Stimulated activated CD8-positive, alpha-beta memory T cell treated with anti-CD3 and anti-CD28 coated beads, Interleukin-12 subunit alpha, Interleukin-12 subunit beta, amount 100 ng/mL, for 4 hours (primary cell): ENCODE measurements at places on chromosomes 12 and 14.

- no peak for DNase-seq
Measured at GRCh38 chr14:34347683-34348082, 114.4 kb downstream of the SPTSSA start.

DNA sequence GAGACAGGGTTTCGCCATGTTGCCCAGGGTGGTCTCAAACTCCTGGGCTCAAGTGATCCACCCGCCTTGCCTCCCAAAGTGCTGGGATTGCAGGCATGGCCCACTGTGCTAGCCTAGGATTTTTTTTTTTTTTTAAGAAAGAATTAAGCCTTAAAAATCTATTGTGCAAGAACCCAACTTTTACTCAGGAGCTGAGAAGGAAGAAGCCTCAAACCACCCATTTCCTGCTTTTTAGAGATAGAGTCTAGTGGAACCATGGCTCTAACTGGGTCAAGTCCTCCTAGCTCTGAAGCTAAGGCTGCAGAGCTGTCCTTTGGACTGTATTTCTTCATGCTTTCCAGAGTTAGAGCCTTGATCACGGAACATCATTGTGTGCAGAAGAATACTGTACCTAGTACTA lies 1.3 kb upstream of the TSFM start:
- no peak for DNase-seq

DNA sequence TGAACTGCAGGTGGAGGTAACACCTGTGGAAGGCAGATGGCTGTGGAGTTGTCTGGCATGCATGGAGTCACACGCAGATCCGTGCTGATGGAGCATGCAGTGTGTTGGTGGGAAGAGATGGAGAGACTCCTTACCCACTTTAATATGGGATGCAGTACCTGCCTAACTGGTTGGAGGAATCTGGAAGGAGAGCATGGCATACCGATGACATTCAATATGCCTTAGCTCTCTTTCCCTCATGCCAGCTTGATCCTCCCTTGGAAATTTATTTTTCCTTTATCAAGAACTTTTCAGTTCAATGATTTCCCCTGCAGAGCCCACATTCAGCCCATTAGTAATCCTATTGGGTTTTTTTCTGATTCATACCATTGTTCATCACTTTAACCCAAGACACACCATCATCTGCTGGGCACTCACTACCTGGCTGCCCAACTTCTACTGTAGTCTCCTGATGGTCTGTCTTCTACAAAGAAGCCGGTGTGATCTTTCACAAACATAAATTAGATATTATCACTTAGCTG lies 25.9 kb upstream of the NR2C1 start:
- DNase-seq, result no peak

- no peak for DNase-seq
Measured at GRCh38 chr12:31491841-31492598, 98.9 kb downstream of the DENND5B start.

DNA sequence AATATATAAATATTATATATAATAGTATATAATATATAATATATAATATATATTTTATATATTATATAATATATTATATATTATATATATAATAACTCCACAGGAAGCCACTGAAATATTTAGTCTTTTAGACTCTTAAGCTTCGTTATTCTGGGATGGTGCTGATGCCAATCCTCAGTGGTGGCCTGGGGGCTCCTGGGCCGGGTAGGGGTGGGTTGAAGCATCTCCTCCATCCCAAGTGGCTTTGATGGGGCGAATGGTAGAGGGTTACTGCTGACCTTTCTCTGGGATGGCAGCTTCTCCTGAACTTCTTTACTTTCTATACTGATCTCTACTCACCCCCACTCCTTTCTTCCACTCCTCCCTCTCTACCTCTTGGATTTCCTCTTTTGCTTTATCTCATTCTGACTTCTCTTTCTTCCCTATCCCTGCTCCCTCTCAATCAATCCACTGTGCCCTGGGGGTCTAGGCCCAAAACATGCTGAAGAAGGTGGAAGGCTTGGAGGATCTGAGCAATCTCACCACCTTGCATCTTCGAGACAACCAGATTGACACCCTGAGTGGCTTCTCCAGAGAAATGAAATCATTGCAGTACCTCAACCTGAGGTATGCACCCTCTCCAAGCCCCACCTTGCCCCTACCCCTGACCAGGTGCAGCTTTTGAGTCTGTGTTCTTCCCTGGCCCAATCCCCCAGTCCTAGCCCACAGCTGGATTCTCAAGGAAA lies 4.8 kb upstream of the ENO2 start:
- DNase-seq, result no peak

DNA sequence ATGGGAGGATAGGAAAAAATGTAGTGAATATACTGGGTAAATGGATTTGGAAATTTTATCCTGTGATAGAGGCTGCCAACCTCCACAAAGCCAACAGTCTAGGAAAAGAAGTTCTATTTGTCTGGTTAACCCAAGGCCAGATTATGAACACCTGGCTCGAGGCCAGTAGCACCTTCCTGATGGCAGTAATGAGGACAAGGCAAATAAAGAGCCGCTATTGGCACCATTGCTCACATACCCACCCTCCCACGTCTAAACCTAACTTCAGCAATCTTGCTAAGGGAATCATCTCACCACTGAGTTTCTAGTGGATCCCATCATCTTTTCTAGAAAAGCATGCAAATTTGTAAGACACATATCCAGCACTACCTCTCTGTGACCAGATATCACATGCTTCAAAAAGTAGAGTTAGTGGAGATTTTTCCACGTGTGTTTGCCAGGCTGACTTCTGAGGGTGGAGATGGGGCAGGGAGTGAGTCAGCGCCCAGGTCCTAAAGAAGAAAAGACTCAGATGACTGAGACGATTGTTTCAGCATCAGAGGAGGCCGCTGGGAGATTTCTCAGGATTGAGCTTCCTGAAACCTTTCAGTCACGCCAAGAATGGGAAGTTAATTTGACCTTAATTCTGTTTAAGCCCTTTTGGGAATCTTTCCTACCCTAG lies 362.9 kb downstream of the EMP1 start:
- DNase-seq, result no peak

DNA sequence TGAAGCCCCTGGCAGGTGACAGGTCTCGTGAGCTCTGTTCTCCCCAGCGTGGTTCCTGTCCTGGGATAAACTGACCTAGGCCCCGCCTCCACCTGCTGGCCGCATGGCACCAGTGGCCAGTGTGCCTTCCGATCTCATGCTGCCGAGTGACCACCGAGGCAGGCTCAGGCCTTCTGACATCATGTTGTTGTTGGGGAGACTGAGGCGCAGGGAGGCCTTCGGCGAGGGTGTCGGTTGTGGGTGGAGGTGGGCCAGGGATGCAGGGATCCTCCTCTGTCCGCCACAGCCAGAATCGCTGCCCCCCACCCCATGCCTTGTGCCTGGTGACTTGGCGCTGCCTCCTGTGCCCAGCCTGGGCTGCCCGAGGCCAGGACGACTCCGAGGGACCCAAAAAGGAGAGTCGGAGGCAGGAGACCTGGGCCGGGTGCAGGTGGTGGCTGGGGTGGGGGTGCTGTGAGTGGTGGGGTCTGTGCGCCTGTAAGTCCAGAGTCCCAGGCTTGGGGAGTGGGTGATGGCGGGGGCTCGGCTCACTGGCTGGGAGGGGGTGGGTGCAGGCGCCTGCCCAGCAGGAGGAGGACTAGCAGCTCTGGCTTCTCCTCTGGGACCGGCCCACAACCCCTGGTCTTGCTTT lies 24.3 kb downstream of the ASPG start:
- DNase-seq, result no peak

GRCh38 chr14:41830714-41831406 lies 224.2 kb downstream of the LRFN5 start:
- no peak for DNase-seq

- no peak for DNase-seq
Measured at GRCh38 chr12:91918431-91918830, 227.2 kb downstream of the BTG1 start.

DNA sequence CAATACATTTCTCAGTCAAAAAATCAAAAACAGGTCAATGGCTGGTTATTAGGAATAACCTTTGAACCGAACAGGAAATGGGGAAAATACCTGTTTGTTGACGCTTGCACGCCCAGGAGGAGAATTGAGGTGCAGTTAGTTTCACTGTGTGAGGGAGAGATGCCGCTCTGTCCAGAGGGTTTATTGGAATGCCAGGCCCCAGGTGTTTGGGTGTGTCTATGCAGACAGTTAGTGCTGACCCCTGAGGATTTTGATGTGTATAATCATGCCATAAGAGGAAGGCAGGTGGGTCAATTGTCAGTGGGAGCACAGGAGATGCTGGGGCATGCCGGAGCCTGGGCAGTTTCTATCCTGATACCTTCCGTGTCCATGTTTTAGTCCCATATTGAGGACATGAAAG lies 100.8 kb upstream of the DIO3 start:
- DNase-seq, result no peak

- DNase-seq, result no peak
Measured at GRCh38 chr12:95653771-95654546, 102.7 kb upstream of the USP44 start.
